ENCODE measurements at places on chromosomes 6 and 20.

DNA sequence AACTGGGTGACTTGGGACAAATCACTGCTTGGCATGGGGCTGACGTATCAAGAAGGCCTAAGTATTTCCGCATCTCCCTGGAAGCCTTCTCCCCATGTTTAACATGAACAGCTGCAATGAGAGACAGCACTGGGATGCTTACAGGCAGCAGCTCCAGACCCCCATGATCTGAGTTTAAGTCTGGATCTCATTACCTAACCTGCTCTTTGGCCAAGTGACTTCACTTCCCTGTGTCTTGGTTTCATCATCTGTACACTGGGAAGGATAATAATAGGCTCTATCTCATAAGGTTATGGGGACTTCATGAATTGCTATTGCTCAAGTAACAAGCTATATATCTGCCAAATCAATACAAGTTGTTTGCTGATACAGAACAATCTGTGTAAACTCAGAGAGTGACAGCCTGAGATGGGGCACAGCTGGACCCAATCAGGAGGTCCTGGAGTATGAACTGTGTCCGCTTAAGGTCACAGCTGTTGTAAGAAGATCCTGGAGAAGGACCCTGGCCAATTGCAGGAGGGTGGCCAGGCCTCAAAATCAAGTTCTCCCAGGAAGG is 56.0 kb downstream of the TGM2 start:
- peak; percentile 46 for DNase-seq

- no peak for DNase-seq
Observed at GRCh38 chr6:27891320-27891875, 20.8 kb downstream of the OR2B2 start.

GRCh38 chr6:152091851-152092341 is 284.4 kb downstream of the ESR1 start:
- DNase-seq: peak; percentile 73

GRCh38 chr20:16104783-16105182 is 468.5 kb downstream of the KIF16B start:
- DNase-seq: no peak
